NCI-H1105 treated with DMSO at 0.1 percent for 48 hours (cell line): ENCODE measurements at places on chromosomes 13 and 19.

DNA sequence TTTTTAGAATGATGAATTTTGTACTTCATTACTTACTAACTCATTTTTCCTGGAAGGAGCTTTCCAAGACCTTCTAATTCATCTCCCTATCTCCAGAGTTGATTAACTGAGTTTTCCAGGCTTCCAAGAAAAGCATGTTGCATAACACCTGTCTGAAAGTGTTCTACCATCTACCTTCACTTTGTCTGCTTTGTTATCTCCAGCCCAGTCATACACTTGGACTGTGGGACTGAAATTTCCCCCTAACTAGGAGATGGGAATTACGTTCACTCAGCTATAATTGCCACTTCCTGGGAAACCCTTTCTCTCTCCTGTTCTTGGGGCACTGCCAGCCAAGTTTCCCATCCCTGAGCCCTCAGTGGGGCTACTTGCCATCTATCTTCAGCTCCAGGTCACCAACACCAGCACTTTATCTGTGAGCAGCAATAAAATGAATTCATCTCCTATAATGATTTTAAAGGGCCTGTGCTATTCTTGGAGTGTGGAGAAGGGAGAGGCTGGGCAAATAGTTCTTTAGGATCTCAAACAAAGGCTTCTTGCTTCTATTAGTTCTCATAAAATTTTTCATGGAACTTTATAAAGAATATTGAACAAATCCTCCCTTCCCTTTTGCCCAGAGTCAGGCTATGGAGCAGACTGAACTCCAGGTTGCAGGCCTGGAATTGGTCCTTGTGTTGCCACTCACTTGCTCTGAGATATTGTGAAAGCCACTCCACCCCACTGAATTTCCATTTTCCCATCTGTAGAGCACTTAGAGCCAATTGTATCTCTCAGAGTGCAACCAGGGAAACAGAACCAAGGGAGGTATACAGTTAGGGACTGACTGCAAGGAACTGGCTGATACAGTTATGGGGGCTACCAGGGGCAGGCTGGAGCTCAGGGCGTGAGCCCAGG, 17.8 kb upstream of the ATP12A start:
- DNase-seq, result no peak

DNA sequence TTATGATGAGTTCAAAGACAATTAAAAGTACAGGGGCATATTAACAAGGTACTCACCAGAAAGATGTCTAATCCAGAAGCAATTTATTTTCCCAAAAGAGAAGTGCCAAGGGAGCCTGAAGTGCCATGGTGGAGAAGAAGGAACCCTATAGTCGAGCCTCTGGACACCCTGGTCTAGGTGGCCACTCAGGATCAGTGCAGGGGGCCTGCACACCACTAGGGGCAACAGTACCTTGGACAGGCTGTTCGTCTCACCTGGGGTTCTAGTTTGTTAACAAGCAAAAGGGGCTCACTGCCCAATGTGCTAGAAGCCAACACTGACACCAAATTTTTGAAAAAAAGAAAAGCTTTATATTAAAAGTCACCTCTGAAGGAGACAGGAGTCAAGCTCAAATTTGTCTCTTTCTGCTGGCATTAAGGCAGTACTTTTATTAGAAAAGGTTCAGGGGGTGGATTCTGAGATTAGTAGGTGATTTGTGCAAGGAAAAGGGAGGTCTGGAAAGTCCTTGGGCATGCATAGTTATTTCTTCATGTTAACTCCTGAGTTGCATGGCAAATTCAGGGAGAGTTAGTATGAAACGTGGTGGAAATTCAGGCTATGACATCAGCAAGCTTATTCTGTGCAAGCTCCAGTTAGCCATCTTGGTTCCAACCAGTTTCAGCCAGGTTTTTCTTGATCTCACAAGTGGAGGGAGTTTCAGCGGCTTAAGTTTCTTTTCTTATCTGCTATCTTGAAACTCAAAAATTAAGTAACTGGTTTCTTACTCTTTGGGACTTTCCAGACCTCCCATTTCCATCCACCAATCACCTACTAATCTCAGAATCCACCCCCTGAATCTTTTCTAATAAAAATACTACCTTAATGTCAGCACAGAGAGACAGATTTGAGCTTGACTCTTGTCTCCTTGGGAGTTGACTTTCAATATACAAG, 884 bp upstream of the CBY2 start:
- DNase-seq, result no peak

DNA sequence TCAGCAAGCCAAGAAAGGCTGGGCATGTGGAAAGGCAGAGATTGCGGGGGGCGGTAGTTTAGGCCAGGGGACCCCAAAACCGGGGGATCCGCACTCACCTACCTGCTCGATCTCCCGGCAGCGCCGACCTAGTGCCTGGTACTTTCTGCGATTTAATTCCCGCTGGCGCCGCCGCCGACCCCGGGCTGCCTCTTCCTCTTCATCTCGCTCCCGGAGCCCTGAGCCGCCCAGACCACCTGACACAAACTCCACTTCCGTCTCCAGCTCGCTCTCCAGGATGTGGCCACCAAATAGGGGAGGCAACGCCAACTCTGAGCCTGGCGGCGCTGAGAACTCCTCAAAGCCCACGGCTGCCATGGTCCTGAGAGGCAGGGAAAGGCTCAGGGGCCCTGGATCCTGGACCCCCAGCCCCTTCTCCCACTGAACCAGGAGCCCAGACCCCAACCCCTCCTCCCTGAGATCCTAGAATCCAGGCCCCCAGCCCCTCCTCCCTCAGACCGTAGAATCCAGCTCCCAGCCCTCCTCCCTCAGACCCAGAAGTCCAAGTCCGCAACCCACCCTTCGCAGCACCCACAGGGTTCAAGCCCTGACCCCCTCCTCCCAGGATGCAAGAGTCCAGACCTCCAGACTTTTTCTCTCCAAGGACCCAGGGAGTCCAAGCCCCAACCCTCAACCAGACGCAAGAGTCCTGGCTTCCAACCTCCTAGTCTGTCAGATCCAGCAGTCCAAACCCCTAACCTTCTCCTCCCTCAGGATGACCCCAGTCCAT, 933 bp downstream of the TFPT start:
- DNase-seq, result peak; percentile 19

DNA sequence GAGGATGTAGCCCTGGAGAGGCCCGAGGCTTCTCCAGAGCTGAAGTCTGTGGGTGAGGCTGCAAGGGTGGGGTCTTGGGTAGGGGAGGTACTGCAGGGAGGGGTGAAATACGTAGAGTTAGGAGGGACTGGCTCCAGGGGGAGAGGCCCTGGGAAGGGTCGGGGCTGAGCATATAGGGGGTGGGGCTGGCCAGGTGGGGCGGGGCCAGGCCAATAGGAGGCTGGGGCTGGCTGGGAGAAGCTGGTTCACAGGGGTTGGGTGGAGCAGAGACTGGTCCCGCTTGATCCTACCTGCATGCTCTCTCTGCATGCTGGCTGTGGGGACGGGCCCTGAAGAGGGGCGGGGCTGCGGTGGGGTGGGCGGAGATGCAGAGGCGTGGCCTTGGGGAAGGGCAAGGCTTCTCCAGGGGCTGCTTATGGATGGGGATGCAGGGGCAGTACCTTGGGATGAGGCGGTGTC, 51.9 kb downstream of the CELF5 start:
- DNase-seq, result peak; percentile 87

DNA sequence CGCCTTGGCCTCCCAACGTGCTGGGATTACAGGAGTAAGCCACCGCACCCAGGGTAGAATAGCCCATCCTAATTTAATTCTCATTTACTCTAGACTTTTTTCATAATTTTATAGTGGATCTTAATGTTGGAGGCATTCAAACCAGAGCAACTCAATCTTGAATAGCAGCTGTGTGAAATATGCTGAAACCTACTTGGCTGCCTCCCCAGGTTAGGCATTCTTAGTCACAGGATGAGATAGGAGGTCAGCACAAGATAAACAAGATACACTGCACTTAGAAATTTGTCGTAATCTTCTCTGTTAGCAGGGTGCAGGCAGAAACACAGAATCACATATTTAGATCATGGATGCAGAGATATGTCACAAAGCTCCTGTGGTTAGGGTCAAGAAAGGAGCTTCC, 2.7 kb upstream of the ZNF43 start:
- no peak for DNase-seq
